ENCODE measurements at places on chromosomes 1 and 21.

- DNase-seq: no peak
These were observed 55.3 kb downstream of the DOP1B start for GRCh38 chr21:36211660-36212512.

- no peak for DNase-seq
These were observed 68.4 kb upstream of the GJA8 start for GRCh38 chr1:147834181-147834580.

DNA sequence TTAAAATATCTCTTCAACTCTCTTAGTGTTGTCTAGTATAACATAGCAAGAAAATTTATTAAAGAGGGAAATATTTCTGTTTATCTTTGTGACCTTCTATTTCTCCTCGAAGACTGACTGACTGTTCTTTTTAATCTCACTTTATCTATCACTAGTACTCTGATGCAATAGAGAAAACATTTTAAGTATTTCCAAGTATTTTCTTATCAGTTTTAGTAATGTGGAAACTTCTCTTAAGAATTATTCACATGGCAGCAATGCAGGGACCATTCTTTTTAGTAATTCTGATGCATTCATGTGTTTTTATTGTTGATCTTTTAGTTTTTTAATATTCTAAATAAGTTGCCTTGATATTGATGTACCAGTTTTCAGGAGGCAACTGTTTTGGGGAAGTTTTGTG lies 115.7 kb downstream of the NEK7 start:
- no peak for DNase-seq

DNA sequence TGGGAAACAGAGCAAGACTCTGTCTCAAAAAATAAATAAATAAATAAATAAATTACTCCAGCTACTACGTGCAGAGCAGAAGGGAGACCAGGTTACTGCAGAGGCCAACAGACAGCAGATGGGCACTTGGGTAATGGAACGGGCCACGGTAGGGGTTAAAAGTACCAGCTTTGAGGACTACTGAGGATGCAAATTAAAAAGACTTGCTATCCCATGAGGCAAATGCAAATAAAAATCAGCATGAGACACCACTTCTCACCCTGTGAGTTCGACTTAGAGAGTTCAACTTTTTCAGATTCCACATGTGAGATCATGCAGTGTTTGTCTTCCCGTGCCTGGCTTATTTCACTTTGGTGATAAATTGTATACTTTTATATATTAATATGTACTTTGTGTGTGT lies 6.6 kb downstream of the SLC2A5 start:
- no peak for DNase-seq

GRCh38 chr1:206955476-206956451 lies 9.5 kb upstream of the PIGR start:
- DNase-seq: no peak

- no peak for DNase-seq
These were observed 16.5 kb upstream of the HIVEP3 start for GRCh38 chr1:41935226-41935625.

Measured in dorsolateral prefrontal cortex (tissue), 122 donors.